ENCODE measurements at places on chromosomes 3 and 15. TPM values are rescaled to one million over a fixed set of nuclear protein-coding genes. Genes with fewer than 3 reads are reported as not detected.

DNA sequence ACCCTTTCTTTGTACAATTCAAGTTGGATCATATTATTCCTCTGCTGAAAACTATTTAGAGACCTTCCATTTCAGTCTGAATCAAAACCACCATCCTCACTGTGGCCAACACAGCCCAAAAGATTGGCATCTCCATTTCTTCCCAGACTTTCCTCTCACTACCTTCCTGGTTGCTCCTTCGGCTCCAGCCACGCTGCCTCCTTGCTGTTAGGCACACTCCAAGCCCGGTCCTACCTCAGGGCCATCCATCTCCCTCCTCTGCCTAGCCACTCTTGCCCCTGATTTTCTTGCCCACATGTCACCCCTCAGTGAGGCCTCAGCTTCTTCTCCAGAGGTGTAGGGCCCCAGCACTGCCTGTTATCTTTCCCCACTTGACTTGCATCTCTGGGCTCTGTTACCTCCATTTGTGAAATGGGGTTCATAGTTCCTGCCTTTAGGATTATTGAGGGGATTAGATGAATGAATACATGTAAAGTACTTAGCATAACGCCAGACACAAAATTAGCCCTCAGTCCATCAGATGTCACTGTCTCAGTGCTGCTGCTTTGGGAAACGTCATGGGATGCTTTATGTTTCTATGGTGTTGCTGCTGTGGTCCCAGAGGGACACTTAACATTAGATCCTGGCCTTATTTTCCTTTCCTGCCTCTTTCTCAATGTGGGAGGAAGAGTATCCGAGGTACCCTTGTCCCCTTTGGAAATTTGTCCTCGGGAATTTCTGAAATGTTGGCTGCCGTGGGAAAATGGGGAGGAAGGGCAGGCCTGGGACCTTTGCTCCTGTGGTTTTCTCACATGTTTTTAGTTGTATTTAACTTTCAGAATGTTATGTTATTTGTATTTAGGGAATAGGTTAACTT lies 31.3 kb downstream of the SNRK start:
- H3K4me1 ChIP-seq = peaks cover 9% of the 10 kb centered on the region
- peaks cover 6% of the 10 kb centered on the region for H3K36me3 ChIP-seq
- DNase-seq = no peak

- H3K4me3 ChIP-seq = no peak overlapping the region
- peak overlapping the region; percentile 97 for H3K27ac ChIP-seq
- H3K4me1 ChIP-seq = peaks cover 91% of the 10 kb centered on the region
- DNase-seq = peak; percentile 48
Observed at GRCh38 chr3:5194801-5195509, 7.4 kb downstream of the EDEM1 start.

DNA sequence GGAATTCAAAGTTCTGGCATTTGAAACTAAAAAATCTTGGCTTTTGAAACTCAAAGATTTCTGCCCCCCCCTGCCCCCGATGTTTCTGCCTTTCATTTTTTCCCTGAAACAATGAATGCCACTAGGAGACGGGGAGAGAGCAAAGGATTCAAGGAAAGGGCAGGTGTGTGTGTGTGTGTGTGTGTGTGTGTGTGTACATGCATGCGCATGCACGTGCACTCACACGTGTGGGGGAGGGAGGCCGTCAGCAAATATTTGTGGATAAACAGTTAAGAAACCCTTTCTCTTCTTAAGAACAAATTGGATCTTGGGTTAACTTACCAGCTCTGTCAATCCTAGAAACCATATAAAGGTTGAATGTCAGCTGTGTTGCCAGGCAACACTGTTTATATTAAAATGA lies 29.2 kb upstream of the CCDC174 start:
- H3K27me3 ChIP-seq = peaks cover 8% of the 10 kb centered on the region
- H3K4me3 ChIP-seq = no peak overlapping the region
- no peak for DNase-seq
- H3K27ac ChIP-seq = no peak overlapping the region
- no peaks in the 10 kb centered on the region for H3K36me3 ChIP-seq

GPR149 gene
- not detected for polyA plus RNA-seq

GRCh38 chr3:96863129-96863740 lies 48.8 kb downstream of the EPHA6 start:
- no peak overlapping the region for H3K4me3 ChIP-seq
- no peak overlapping the region for H3K27ac ChIP-seq
- no peaks in the 10 kb centered on the region for H3K27me3 ChIP-seq
- no peaks in the 10 kb centered on the region for H3K36me3 ChIP-seq
- no peaks in the 10 kb centered on the region for H3K4me1 ChIP-seq
- no peak for DNase-seq

CPEB1 gene
- polyA plus RNA-seq = 0.19 TPM

- no peak overlapping the region for H3K4me3 ChIP-seq
- H3K27me3 ChIP-seq = no peaks in the 10 kb centered on the region
- no peak overlapping the region for H3K27ac ChIP-seq
- peak; percentile 78 for DNase-seq
- no peaks in the 10 kb centered on the region for H3K36me3 ChIP-seq
- peaks cover 2% of the 10 kb centered on the region for H3K4me1 ChIP-seq
Observed at GRCh38 chr3:108489776-108490175, 20.6 kb downstream of the MYH15 start.
